ENCODE measurements at places on chromosomes 5 and 9. TPM values are rescaled to one million over a fixed set of nuclear protein-coding genes. Genes with fewer than 3 reads are reported as not detected.

DNA sequence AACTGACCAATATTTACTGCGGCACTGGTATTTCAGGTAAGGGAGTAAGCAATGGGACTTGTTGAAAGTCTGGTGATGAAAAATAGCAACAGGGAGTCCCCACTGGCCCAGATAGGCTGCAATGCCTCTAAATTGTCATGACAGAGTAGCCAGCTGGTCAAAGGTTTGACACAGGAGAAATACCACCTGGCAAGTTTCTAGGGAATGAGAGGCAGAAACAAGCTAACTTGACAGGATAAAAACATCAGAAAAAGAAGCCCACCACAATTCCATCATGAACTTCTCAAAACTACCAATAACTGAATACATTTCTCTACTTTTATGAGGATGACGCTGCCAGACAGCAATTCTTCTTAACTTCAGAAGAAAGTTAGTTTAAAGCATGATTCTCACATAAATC is 99.8 kb downstream of the STRBP start:
- DNase-seq, result no peak

DNA sequence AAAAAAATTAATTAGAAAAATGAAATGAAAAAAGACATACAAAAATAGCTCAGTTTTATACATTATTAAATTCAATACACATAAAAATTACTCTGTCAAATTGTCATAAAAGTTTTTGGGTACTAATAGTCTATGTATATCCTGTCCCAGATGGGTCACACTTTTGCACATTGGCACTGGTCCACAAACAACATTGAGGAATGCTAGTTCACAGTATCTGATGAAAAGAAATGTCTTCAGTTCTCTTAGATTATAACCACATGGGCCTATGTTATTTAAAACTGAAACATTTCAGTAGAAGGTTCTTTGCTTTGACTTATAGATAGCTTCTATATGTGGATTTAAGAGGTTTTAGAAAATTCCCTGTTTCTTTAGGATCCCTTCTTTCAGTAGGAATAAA is 39.8 kb downstream of the LNPEP start:
- DNase-seq, result no peak

DNA sequence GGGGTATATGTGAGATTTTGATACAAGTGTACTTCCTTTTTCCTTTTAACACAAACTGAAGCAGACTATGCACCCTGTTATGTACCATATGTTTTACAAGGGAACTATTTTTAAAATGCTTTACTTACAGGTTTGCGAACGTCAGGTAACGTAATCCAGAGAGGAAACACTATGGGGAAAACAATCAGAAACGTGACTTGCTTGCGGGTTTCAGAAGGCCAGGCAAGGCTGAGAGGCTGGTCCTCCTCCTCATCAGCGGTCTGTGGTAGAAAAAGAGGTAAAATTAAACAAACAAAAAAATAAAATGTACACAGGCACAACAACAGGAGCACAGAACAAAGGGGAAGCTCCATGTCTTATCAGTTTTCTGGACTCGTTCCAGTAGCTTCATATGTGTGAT is 141.2 kb downstream of the ACER2 start:
- DNase-seq, result no peak

GRCh38 chr9:121598965-121599871 is 52.2 kb upstream of the DAB2IP start:
- no peak for DNase-seq

- no peak for DNase-seq
Measured at GRCh38 chr9:113853333-113853732, 22.8 kb upstream of the ZNF618 start.

DNA sequence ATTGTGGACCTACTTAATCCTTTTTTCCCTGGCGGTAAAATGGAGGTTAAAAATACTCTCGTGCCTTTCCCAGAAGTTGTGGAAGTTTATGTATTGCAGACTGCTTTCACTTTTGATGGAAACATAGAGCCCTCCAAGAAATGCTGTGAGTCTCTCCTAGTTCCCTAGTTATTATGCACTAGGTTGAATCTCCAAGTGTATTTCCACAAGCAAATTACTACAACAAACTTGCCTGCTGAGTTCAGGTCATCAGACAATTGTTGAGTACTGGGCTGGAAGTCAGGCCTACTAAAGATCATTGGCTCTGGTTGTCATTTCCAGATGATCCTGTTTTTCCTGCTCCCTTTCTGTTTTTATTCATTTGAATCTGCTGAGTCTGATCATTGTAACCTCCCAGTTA is 104.1 kb downstream of the CD180 start:
- DNase-seq, result no peak

The SLC45A2 gene
- not detected for total RNA-seq

The IL33 gene
- total RNA-seq, result not detected

The GRXCR2 gene
- total RNA-seq, result not detected

The TLX3 gene
- not detected for total RNA-seq

The PITX1 gene
- 38.6 TPM for total RNA-seq

The PCDHA11 gene
- total RNA-seq, result not detected
